ENCODE measurements at places on chromosomes 3 and 15.

DNA sequence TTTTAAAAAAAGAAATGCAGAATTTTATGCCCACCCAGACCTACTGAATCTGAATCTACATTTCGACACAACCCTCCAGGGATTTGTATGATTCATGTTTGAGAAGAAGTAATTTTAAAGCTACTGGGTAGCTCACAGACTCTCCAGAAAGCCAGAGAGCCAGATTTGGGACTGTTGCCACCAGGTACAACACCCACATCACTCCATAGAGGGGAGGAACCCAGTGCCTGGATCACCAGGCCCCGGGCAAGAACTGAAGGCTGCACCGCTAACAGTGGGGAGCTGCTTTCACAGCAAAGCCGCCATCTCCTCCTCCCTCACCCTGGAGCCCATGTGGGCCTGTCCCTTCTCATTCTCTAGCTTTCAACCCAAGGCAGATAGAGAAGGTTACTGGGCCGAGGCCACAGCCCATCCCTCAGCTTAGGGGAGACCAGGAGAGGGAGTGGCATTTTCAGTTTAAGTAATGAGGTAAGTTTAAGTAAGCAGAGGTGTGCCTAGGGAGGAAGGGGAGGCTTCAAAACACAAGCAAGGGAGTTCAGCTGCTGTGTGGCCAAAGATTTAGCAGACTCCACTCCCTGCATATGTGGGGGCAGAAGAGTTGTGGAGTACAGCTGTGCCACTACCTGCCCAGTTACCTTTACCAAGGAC lies 109.8 kb downstream of the IL12A start:
- DNase-seq, result no peak

- no peak for DNase-seq
These were observed 67.2 kb downstream of the CACNA2D2 start for GRCh38 chr3:50436114-50436674.

DNA sequence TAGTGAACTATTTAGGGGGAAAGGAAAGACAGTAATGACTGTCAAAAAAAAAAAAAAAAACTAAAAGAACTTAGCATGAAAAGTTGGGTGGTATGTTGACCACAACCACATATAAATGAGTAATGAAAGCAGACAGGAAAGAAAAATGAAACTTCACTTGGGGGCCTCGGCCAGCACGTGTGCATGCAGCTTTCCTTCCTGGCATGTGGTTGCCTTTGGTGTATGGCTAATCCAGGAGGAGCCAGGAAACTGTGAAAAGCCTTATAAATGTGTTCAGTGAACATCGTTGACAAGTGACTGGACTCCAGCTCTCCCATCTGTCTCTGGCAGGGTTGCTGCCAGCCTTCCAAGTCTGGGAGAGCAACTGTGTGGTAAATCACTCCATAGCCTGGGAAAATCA lies 195.1 kb downstream of the DTWD1 start:
- DNase-seq, result no peak

GRCh38 chr15:35907511-35907910 lies 361.5 kb upstream of the DPH6 start:
- no peak for DNase-seq

DNA sequence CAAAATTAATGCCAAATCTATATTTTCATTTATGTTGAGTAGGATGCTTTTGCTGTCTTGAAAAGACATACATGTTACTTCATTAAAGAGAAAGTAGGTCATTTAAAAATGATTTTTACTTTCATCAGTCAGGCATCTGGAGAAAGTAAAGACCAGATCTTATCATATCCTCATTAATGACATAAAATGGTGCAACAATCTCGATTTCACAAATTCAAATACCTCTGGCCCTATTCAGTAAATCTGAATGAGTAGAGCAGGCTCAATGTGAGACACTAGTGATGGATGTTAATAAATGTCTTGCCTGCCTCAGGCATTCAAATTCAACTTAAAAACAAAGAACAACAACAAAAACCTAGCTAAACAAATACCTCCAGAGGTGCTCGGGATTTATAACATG lies 714.1 kb downstream of the NAALADL2 start:
- DNase-seq, result no peak

- DNase-seq, result no peak
These were observed 87.6 kb upstream of the ACKR4 start for GRCh38 chr3:132509506-132509905.

GRCh38 chr15:95439922-95440376 lies 890.6 kb upstream of the NR2F2 start:
- no peak for DNase-seq

- no peak for DNase-seq
These were observed 18.7 kb downstream of the BCL6 start for GRCh38 chr3:187726564-187726963.

- no peak for DNase-seq
These were observed 31.8 kb downstream of the CCNL1 start for GRCh38 chr3:157127831-157128767.

- DNase-seq, result no peak
These were observed 152.6 kb downstream of the GREM1 start for GRCh38 chr15:32870240-32871033.

GRCh38 chr15:80429964-80430363 lies 25.8 kb downstream of the ARNT2 start:
- DNase-seq, result no peak

DNA sequence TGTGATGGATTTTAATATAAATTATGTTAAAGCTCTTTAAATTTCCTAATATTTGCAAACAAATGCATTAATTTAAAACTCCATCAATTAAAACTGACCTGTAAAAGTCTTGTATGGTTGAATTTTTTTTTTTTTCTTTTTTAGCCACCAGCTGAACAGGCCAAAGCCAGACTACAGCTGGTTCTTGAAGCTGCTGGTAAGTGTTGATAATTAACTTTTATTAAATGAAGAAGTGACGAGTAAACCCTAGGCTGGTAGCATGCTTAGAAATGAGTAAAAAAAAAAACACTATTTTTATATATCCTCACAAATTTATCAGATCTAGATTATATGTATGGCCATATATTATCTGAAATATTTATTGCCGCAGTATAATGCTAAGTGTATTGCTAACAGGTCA lies 216.3 kb upstream of the MLF1 start:
- no peak for DNase-seq

GRCh38 chr15:56468401-56468800 lies 3.5 kb upstream of the MNS1 start:
- DNase-seq, result no peak

DNA sequence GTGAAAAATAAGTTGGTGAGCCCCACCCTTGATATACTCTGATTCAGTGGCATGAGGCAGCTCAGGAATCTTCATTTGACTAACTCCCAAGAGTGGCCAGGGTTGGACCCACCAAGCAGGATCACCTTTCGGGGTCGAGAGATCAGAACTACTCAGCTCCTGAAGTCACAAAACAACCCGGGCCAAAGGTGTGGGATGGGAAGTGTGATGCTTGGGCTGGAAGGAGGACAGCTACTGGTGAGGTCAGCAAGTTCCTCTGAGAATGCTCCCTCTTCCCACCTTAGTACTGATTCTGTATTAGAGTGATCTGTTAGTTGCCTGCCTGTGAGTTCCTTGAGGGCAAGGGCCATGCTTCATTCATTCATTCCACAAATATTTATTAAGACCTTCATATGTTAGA lies 15.1 kb downstream of the ESYT3 start:
- no peak for DNase-seq

DNA sequence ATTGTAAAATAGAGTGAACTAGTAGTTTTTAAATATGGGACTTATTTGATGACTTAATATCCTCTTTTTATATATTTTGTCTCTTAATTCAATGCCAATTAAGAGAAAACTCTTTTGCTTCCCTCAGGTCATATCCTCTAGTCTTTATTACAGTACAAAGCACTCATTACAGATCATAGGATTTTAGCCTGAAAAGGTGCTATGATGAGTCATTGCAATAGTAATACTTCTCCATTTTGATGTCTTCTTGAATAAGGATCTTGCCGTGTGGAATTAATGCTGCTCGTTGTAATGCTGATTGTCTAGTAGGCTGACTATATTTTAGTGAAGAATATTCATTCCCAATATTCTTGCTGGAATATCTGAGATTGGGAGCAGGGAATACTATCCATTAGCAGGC lies 612.2 kb upstream of the GOLIM4 start:
- DNase-seq, result no peak

GRCh38 chr15:95025924-95026728 lies 794.8 kb downstream of the MCTP2 start:
- peak; percentile 46 for DNase-seq

DNA sequence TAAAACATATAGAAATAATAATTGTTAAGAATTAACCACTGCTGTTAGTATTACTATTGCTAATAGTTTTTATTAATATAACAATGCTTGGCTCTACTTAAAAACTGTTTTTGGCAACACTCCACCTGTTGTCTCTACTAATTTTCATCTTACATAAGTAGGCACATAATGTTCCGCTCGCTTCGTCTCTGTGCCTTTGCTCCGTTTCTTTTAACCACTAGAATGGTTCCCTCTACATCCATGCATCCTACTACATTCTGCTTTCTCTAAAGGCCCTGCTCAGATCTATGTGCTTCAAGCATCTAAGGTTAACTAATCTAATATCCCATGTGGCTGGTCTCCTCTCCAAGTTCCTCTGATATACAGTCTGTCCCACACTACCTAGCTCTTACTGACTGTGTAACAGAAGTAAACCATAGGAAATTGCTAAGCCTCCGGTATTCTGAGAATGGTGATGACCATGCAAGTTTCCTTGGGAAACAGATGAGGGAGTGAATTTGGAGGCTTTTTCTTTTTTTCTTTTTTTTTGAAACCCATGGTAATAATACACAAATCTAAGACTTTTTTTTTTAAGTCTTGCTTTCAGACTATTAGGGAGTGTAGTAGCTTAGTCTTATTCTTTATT lies 138.3 kb downstream of the P3H2 start:
- DNase-seq, result no peak

GRCh38 chr3:16411441-16411840 lies 102.1 kb downstream of the RFTN1 start:
- no peak for DNase-seq

All from smooth muscle cell of the brain vasculature (primary cell).